Stimulated activated CD8-positive, alpha-beta memory T cell treated with anti-CD3 and anti-CD28 coated beads, Interleukin-4, amount 100 ng/mL, for 24 hours (primary cell): ENCODE measurements at places on chromosomes 1 and 21.

- DNase-seq = no peak
Observed at GRCh38 chr1:176884286-176884685, 280.2 kb downstream of the ASTN1 start.

GRCh38 chr1:68049941-68050878, at the start of gene DIRAS3:
Gene DIRAS3 (minus strand): TSS chr1:68050627. CDS start chr1:68047297, 3,330 bp downstream.
- DNase-seq = no peak

DNA sequence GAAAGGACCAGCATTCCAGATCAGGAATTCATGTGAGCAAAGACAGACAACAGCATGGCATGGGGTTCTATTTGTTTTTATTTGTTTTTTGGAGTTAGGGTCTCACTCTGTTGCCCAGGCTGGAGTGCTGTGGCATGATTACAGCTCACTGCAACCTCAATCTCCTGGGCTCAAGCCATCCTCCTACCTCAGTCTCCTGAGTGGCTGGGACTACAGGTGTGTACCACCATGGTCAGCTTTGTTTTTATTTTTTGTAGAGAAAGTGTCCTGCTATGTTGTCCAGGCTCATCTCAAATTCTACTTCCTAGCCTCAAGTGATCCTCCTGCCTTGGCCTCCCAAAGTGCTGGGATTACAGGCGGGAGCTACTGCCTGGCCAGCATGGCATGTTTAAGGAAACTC, 9.7 kb upstream of the CAMK2N1 start:
- DNase-seq = no peak

DNA sequence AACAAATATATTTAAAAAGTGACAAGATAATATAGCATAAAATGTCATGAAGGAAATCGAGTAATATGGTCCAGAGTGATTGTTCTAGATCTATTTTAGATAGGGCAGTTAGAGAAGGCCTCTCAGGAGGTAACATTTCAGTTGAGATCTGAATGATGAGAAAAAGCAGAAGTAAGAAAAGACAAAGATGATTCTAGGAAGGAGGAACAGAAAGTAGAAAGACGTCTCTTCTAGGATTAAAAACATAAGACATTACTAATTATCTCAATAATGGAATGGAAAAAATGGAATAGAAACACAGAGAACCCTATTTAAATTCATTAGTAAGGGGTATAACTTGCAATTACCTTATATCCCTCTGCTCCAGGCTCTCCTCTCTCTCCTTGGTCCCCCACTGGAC, 130.0 kb upstream of the ZNHIT6 start:
- no peak for DNase-seq
